Femur (tissue), 1 donor: ENCODE measurements at places on chromosomes 16 and 17.

DNA sequence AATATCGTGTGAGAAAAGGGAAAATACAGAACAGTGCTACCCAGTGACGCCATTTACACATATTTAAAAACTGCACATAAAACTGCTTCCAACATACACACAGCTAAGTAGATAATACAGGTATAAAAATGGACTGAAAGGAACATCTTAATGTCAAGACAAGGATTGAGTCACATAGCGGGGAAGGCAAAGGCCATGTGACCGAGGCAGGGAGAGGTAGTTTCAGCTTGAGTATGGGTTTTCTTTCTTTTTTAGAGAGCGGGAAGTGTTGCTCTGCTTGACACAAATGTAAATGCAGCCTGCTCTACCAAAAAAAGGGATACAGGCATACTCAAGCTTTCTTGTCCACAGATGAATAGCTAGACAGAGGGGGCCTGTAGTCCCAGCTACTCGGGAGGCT is 46.5 kb downstream of the SDR42E1 start:
- no peak for DNase-seq

DNA sequence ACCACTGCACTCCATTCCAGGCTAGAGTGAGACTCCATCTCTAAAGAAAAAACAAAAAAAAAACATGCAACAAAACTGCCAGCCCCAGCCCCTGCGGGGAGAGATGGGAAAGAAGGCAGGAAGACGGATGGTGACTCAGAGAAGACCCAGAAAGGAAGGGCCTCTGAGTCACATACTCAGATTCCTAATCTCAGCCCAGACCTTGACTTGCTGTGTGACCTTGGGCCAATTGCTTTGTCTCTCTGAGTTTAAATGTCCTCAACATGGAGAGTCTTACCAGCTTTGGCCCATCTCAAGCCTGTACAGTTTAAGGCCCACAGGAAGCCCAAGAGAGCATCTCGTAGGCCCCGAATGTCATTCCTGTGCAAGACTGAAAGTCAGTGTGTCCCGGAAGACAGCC is 86.5 kb upstream of the LHX1 start:
- DNase-seq = no peak

- peak; percentile 66 for DNase-seq
Observed at GRCh38 chr16:3681206-3681605, 26.7 kb downstream of the DNASE1 start.

DNA sequence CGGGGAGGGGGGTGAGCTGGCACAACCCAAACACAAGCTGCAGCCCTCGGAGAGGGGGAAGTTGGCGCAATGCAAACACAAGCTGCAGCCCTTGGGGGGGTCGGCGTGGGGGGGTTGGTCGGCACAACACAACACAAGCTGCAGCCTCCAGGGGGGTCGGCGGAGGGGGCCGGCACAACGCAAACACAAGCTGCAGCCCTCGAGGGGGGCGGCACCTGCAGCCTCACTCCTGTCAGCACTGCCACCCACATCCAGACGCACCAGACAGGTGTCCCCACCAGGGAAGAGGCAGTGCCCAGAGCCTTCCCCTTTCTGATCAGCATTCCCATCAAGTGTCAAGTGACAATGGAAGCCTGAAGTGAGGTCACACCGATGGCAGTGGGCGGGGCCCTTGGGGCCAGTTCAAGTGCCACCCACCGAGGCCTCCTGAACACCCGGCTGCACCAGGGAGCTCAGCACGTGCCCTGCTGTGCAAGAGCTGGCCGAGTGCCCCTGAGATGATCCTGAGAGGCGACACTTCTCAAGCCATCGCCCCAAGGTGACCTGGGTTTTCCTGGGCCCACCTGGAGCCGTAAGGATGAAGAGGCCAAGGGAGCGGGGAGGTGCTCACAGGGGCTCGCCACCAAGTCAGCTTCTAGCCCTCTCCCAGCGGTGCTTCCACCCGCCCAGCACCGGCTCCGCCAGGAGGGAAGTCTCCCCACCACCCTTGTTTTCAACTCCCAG is 59.3 kb downstream of the KLHDC4 start:
- no peak for DNase-seq

DNA sequence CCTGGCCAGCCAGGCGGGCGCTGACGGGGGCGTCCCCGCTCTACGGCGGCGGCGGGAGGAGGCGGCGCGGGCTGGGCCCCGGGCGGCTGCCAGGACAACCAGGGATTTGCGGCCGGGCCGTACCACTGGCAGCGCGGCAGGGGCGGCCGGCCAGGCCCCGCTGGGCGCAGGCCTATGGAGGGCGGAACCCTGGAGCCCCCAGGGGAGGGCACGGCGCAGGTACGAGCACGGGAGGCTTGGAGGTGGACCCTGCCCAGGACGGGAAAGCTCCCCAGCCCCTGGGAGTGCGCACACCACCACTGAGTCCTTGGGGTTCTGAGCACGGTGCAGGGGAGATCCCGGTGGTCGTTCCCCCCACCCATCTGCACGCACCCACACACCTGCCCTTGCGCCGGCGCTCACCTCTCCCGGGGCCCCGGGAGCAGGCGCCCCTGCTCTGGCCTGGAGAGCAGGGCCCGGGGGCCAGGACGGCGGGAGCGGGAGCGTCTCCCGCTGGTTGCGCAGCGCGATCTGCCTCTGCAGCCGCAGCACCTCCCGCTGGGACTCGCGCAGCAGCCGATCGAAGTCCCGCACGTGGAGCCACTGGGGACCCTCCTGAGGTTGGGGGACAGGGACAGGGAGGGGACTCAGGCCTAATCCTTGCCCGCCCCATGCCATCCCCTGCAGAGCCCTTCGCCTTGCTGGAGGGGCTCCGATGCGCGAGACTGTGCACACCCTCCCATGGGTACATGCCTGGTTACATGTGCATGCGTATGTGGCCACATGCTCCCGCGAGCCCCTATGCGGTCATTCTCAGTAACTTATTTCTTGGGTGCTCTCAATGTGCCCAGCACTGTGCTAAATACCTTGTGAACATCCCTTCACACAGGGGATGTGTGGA is 3.9 kb downstream of the TSPOAP1 start:
- DNase-seq = peak; percentile 65

DNA sequence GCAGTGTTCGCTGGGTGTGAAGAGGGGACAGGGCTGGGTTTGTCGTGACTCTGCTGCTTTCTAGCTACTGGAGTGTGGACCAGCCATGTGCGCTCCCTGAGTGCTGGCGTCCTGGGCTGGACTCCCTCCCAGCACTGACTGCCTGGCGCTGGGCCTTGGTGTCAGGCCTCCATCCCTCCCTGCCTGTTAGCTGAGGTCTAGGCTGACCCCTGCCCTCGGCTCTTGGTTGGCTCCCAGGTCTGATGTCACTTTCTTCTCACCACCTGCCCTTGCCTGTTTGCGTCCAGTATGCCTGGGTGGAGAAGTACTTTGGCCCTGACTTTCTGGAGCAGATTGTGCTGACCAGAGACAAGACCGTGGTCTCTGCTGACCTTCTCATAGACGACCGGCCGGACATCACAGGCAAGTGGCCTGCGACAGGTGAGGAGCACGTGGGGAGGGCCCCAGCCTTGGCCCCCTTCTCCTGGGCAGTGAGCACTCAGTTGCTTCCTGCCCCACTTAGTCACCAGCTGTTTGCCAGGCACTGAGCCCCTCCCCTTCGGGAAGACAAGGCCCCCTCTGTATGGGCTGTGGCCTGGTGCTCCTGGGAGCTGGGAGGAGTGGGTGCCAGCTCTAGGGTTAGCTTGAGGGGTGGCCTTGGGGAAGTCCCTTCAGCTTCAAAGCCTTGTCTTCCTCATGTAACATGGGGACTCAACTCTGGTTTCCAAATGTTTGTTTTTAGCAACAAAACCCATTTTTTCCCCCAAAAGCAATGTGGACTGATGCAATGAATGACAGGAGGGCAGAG is 41.5 kb downstream of the NT5M start:
- peak; percentile 22 for DNase-seq

DNA sequence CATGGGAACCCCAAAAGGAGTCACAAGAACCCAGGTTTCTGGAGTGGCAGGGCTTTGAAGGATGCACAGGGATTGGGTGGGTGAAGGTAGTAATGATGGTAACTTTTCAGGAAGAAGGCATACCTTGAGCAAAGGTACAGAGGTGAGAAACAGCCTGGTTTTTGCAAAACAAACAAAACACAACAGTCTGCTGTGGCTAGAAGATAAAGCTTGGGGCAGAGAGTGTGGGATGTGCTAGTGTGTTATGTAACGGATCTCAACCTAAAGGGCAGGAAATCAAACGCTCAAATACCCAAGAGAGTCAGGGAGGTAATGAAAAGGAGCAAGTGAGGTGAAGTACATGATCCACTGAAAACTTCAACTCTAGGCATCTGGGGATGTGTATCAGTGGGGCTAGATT is 4.6 kb downstream of the PTGES3L start:
- DNase-seq = no peak

- DNase-seq = no peak
Observed at GRCh38 chr16:79287424-79287917, 313.1 kb downstream of the MAF start.
